GM12892 (cell line): ENCODE measurements at places on chromosomes 5 and 9.
A peak's percentile ranks its signal among the peaks of the same experiment; 100 is the strongest.

GRCh38 chr5:108090946-108091345 lies 291.0 kb downstream of the FBXL17 start:
- DNase-seq, result no peak

- DNase-seq, result no peak
These were observed 842 bp downstream of the TMED7 start for GRCh38 chr5:115624994-115625393.

- DNase-seq, result no peak
These were observed 95.7 kb upstream of the EGFLAM start for GRCh38 chr5:38162625-38163024.

DNA sequence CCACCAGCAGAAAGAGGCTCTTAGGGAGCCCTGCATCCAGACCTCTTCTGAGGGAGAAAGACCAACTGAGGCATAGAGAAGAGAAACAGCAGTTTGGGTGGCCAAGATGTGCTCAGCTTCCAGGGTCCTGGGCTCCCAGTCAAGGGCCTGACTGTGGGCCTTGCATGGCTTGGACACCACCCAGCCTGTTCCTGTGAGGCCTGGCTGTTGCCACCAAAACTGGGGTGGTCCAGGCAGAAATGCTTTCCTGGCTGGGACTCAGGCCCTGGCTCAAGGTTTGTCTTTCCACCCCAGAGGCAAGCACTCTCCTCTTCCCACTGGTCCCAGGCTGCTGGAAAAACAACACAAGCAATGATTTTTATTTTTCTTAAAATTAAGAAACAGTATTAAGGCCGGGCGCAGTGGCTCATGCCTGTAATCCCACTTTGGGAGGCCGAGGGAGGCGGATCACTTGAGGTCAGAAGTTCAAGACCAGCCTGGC lies 13.3 kb downstream of the MYOZ3 start:
- no peak for DNase-seq

DNA sequence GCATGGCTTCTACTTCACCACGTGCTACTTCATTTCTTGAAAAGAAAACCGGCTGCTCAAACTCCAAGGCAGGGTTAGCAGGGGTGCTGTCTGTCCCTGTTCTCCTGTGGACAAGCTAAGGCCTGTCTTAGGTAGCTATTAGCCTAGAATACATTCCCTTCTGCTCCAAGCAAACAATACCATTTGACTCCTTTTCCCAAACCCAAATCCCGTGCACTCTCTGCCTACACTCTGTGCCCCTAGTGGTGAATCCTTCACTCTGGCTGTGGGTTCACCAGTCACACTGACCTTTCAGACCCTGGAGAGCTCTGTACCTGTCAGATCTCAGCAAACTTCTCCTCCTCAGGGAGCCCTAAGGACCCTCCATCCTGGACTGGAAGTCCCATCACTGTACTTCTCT lies 211.6 kb downstream of the SLIT3 start:
- DNase-seq, result no peak

DNA sequence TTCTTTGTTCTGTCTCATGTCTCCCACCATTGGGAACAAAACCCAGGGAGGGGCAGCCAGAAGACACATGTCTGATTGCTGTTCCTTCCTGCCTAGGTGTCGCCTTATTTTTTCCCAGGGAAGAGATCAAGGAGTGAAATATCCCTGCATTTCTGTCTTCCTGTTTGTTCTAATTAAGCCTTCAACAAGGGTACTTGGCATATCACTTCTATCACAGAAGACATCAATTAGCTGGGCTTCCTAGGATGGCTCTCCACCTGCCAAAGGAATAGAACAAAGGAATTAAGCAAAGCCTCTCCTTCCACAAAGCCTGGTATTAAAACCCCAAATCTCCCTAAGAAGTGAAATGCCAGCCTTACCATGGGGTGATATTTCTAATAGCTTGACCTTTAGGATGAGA lies 299.5 kb upstream of the CD180 start:
- DNase-seq, result no peak

- DNase-seq, result no peak
These were observed 1.5 kb downstream of the RASGRF2 start for GRCh38 chr5:80961376-80962281.

GRCh38 chr5:179716286-179716685 lies 16.3 kb upstream of the MAML1 start:
- DNase-seq, result no peak

GRCh38 chr5:74143721-74144330 lies 496.7 kb downstream of the ENC1 start:
- DNase-seq, result no peak

- DNase-seq, result peak; percentile 17
These were observed 956 bp downstream of the MBLAC2 start for GRCh38 chr5:90473396-90474234.

- DNase-seq, result no peak
These were observed 469.6 kb downstream of the GADD45G start for GRCh38 chr9:90074316-90074962.

- no peak for DNase-seq
These were observed 563.6 kb downstream of the NR2F1-AS1 start for GRCh38 chr5:93017376-93017775.

DNA sequence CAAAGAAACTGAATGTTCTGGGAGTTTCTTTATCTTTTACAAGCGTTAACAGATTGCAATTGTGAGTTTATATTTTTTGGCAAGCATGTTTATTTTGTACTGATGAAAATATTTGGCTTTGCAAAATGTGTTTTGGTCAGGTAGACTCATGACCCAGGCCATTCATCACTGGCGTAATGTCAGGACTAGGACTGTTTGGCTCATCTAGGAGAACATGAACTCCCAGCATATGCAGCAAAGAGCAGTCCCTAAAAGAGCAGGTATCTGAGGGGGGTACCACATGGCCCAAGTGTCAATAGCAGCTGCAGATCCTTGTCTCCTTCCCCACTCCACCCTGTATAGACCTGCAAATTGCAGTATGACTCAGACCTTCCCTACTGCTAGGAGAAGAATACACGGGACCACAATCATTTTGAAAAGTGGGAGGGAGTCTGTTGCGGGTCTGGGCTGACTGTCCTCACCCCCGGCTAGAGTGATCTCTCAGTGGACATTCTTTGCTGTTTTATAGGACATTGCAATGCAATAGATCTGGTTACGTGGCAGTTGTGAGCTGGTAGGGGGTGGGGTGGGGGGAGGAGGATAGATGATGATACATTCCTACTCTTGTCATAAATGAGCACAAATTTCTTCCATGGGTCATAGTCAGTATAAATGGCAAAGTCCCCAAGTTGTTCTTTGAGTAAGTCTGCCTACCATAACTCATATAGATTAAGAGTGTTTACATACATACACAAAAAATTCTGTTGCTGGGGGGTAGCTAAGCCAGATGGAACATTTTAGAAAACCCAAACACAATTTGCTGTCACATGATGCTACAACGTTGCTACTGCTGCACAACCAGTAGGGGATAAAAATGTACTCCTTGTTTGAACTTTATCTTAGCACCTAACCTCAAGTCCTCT lies 20.8 kb upstream of the SNCAIP start:
- no peak for DNase-seq

- no peak for DNase-seq
These were observed 8.1 kb downstream of the SLC12A7 start for GRCh38 chr5:1103505-1104326.

- DNase-seq, result no peak
These were observed 71.8 kb downstream of the ANGPTL2 start for GRCh38 chr9:127050591-127051001.

DNA sequence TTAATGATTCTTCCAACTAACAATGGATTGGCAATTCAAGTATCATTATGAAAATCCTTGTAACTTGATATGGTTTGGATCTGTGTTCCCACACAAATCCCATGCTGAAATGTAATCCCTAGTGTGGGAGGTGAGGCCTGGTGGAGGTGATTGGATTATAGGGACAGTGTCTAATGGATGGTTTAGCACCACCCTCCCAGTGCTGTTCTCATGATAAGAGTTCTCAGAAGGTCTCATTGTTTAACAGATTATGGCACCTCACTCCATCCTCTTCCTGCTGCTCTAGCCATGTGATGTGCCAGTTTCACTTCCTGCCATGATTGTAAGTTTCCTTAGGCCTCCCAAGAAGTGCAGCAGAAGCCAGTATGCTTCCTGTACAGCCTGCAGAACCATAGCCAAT lies 1116.2 kb upstream of the EDIL3 start:
- no peak for DNase-seq

- no peak for DNase-seq
These were observed 30.6 kb upstream of the CTNNA1 start for GRCh38 chr5:138722544-138723177.

GRCh38 chr5:131436081-131436480 lies 172.2 kb downstream of the CDC42SE2 start:
- DNase-seq, result no peak

GRCh38 chr5:35319333-35320002 lies 89.2 kb upstream of the PRLR start:
- peak; percentile 5 for DNase-seq

GRCh38 chr9:110128664-110129329 lies 79.2 kb downstream of the C9orf152 start:
- no peak for DNase-seq

DNA sequence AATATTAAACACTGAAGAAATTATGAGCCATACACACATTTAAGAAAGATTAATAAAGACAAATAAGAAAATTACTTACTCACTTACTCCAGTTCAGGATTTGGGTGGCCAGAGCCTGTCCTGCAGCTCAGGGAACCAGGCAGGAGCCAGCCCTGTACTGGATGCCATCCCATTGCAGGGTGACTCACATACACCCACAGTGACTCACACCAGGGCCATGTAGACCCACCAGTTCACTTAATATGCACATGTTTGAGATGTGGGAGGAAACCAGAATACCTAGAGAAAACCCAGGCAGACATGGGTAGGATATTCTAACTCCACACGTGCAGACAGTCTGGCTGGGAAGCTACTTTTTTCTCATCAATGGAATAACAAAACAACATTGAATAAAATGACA lies 49.6 kb upstream of the ADRB2 start:
- no peak for DNase-seq

DNA sequence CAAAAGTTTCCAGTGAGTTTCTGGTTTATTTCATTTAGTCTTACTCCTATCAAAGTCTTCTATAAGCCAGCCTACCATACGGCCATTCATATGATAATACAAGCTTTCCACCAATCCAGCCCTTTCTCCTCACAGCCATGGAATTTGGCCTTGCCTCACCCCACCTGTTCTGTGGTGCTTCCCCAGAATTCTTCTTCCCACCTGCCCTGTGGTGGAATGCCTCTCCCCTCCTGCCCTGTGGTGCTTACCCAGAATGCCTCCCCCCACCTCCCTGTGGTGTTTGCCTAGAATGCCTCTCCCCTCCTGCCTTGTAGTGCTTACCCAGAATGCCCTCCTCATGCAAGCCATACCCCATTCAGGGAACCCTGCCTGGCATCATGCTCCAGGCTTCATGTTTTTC lies 90.3 kb upstream of the APC start:
- DNase-seq, result no peak

DNA sequence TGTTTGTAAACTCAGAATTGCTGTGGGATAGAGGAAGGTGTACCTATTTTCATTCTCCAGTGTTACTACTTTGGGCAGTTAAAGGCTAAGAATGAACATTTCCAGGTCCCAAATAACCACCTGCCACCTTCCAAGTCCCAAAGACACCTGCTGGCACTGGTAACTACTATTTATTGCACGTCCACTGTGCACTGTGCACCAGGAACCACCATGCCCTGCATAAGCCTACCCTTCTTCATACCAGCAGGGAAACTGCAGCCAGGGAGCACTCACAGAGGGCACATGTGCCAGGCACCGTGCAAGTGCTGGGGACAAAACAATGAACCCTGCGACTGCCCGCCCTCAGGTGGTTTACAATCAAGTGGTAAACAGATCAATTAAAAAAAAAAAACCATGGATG lies 34.9 kb downstream of the RAPGEF1 start:
- DNase-seq, result no peak

DNA sequence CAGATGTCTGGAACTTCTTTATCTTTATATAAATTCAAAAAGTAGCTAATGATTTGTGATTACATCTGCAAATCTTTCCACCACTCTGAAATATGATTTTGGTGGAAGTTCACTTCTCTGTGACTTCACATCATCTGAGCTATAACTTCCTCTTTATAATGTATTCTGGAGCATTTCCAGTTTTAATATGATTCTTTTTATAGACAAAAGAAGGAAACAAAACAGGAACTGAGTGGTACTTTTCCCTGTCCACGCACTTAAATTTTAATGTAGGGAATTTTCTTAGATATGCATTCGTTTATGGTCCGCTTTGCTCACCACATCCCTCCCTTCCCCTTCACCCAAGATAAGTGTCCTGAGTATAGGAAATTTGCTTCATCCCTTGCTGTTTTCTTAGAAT lies 333.5 kb downstream of the CHSY3 start:
- DNase-seq, result no peak

- no peak for DNase-seq
These were observed 215.8 kb downstream of the HSPA4 start for GRCh38 chr5:133267601-133268000.

- DNase-seq, result no peak
These were observed 77.7 kb downstream of the NTNG2 start for GRCh38 chr9:132239518-132239917.

GRCh38 chr5:152686931-152687330 lies 281.9 kb upstream of the NMUR2 start:
- no peak for DNase-seq

GRCh38 chr5:139482050-139482889 lies at the start of gene STING1:
STING1 (minus strand) TSS chr5:139482758; CDS start chr5:139481704, 1,054 bp downstream.
- DNase-seq, result no peak

DNA sequence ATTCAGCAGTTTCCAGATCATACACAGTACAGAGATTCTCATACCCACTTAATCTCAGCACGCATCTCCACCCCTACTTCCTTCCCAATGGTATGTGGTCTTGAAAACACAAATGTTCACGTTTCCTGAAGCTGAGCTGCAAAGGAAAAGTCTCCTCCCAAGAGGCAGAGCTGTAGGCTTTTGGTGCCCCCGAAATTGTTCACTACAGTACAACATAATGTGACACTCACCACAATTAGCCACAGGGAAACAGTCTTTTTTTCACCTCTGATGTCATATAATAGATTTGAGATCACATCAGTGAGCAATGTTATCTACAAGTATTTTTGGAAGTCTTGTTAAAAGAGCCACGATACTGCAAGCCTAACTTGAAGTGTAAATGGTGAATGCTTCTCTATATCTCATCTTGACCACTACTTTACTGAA lies 40.2 kb downstream of the NFIB start:
- DNase-seq, result no peak

- no peak for DNase-seq
These were observed 169.4 kb downstream of the PAPPA start for GRCh38 chr9:116323012-116323411.

- DNase-seq, result no peak
These were observed 116.5 kb downstream of the GDNF start for GRCh38 chr5:37723162-37723961.

GRCh38 chr9:90838098-90838497 lies 36.5 kb downstream of the SYK start:
- no peak for DNase-seq
